ENCODE measurements at places on chromosomes 3 and 15. TPM values are rescaled to one million over a fixed set of nuclear protein-coding genes. Genes with fewer than 3 reads are reported as not detected.

GRCh38 chr15:100900136-100900794 lies 18.9 kb upstream of the LRRK1 start:
- H3K4me3 ChIP-seq: no peak overlapping the region
- no peaks in the 10 kb centered on the region for H3K36me3 ChIP-seq
- no peaks in the 10 kb centered on the region for H3K27me3 ChIP-seq
- H3K27ac ChIP-seq: no peak overlapping the region
- DNase-seq: no peak

GRCh38 chr3:151312972-151313371 lies 3.6 kb downstream of the GPR87 start:
- DNase-seq: no peak
- no peak overlapping the region for H3K27ac ChIP-seq
- peaks cover 8% of the 10 kb centered on the region for H3K4me1 ChIP-seq
- H3K4me3 ChIP-seq: no peak overlapping the region
- H3K36me3 ChIP-seq: no peaks in the 10 kb centered on the region
- no peaks in the 10 kb centered on the region for H3K27me3 ChIP-seq

DNA sequence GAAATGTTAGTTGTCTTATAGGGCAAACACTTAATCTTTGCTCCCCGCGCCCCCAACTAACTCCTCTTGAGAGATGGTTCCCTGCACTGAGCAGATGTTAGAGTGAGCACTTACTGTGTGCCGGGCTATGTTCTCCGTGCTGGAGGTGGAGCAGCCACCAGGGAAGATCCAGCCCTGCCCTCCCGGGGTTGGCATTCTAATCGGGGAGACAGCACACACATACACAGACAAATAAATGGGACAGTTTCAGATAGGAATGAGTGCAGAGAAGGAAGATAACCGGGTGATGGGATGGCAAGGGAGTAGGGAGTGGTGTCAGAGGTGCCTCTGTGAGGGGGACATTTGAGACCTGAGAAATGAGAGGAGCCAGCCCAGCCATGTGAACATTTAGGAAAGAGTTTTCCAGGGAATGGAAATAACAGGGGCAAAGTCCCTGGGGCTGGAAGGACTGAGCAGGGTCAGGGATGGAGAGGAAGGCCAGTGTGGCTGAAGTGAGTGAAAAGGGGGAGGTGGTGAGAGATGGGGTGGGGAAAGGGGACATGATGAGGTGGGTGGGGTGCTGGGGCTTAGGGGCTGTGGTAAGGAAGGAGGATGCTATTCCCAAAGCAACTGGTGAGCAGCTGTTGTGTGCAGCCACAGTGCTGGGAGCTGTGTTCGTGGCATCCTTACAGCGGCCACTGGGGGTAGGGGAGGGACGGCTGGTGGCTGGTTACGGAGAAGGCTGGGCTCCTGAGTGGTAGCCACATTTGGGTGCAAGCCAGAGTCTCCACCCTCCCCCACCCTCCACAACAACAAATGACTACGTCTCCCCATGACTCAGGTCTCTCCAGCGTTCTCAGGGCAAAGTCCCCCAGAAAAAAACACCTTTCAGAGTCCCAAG lies 15.4 kb upstream of the FGD5 start:
- no peaks in the 10 kb centered on the region for H3K4me1 ChIP-seq
- H3K27ac ChIP-seq: no peak overlapping the region
- H3K4me3 ChIP-seq: no peak overlapping the region
- H3K27me3 ChIP-seq: peaks cover 23% of the 10 kb centered on the region
- H3K36me3 ChIP-seq: no peaks in the 10 kb centered on the region

DNA sequence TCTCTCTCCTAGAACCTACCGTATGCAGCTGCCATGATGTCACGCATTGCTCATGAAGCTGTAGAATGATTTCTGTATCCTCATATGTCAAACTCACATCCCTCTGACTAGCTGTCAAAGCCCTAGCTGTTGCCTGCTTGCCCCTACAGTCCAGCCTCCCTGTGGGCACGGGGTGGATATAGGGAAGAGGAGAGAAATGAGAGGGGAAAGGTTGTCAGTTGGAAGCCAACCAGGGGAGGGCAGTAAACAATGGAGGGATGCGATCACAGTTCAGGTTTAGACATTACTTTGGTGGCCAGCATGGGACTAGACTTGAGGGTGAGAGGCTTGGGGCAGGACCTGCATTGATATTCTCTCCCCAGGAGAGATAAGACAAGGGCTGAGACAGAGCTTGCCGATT lies 1.7 kb upstream of the HDGFL3 start:
- H3K27me3 ChIP-seq: no peaks in the 10 kb centered on the region
- no peak overlapping the region for H3K27ac ChIP-seq
- peak; percentile 50 for DNase-seq
- H3K36me3 ChIP-seq: no peaks in the 10 kb centered on the region
- no peak overlapping the region for H3K4me3 ChIP-seq

DNA sequence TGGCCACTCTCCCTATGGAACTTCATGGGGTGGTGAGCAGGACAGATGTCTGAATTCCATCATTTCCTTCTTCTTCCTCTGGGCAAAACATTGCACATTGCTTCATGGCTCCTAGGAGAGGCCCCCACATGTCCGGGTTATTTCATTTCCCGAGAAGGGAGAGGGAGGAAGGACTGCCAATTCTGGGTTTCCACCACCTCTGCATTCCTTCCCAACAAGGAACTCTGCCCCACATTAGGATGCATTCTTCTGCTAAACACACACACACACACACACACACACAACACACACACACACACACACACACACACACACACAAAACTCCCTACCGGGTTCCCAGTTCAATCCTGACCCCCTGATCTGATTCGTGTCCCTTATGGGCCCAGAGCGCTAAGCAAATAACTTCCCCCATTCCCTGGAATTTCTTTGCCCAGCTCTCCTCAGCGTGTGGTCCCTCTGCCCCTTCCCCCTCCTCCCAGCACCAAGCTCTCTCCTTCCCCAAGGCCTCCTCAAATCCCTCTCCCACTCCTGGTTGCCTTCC lies 1.9 kb downstream of the RHO start:
- H3K4me3 ChIP-seq: no peak overlapping the region
- no peaks in the 10 kb centered on the region for H3K27me3 ChIP-seq
- no peaks in the 10 kb centered on the region for H3K36me3 ChIP-seq
- peak; percentile 64 for DNase-seq
- no peak overlapping the region for H3K27ac ChIP-seq
- H3K4me1 ChIP-seq: peaks cover 26% of the 10 kb centered on the region

GRCh38 chr3:149554826-149555225 lies 80.3 kb downstream of the TM4SF4 start:
- no peak overlapping the region for H3K27ac ChIP-seq
- no peak overlapping the region for H3K4me3 ChIP-seq
- DNase-seq: no peak
- peaks cover 31% of the 10 kb centered on the region for H3K4me1 ChIP-seq

GRCh38 chr15:92651877-92652575 lies 3.5 kb downstream of the FAM174B start:
- H3K36me3 ChIP-seq: no peaks in the 10 kb centered on the region
- H3K4me1 ChIP-seq: peaks cover 50% of the 10 kb centered on the region
- DNase-seq: no peak
- no peaks in the 10 kb centered on the region for H3K27me3 ChIP-seq
- H3K4me3 ChIP-seq: no peak overlapping the region

GRCh38 chr15:85407421-85408269 lies 27.2 kb downstream of the AKAP13 start:
- no peak overlapping the region for H3K4me3 ChIP-seq
- no peaks in the 10 kb centered on the region for H3K36me3 ChIP-seq
- H3K27me3 ChIP-seq: no peaks in the 10 kb centered on the region

- H3K27ac ChIP-seq: no peak overlapping the region
- no peak for DNase-seq
- H3K4me1 ChIP-seq: no peaks in the 10 kb centered on the region
- no peak overlapping the region for H3K4me3 ChIP-seq
- H3K27me3 ChIP-seq: no peaks in the 10 kb centered on the region
Measured at GRCh38 chr3:52346623-52347530, 30.8 kb downstream of the DNAH1 start.

DNA sequence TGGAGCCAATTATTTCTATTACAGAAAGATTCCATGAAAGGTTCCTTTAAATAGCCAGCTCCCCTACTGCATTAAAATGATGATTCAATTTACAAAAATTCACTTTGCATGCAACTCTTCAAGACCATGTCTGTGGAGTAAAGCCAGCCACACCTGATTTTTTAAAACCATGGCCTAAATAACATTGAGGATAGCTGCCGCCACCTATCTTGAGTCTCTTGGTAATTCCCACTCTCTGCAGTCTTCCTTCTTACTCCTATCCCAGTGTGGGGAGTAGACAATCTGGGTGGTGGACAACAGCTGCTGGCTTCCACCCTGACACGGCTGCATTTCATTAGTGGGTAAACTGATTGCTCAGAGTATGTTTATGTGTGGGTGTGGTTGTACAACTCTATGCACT lies 10.7 kb downstream of the LRTM1 start:
- no peak overlapping the region for H3K4me3 ChIP-seq
- no peaks in the 10 kb centered on the region for H3K4me1 ChIP-seq
- no peak overlapping the region for H3K27ac ChIP-seq
- no peak for DNase-seq
- no peaks in the 10 kb centered on the region for H3K36me3 ChIP-seq

Gene DUOXA2
- not detected for total RNA-seq

Gene MAP4
- total RNA-seq: 54.6 TPM

Gene PDIA5
- total RNA-seq: 15.8 TPM

Gene NME9
- total RNA-seq: 2.2 TPM
